Smooth muscle cell of the brain vasculature (primary cell): ENCODE measurements at places on chromosomes 6 and 20.

DNA sequence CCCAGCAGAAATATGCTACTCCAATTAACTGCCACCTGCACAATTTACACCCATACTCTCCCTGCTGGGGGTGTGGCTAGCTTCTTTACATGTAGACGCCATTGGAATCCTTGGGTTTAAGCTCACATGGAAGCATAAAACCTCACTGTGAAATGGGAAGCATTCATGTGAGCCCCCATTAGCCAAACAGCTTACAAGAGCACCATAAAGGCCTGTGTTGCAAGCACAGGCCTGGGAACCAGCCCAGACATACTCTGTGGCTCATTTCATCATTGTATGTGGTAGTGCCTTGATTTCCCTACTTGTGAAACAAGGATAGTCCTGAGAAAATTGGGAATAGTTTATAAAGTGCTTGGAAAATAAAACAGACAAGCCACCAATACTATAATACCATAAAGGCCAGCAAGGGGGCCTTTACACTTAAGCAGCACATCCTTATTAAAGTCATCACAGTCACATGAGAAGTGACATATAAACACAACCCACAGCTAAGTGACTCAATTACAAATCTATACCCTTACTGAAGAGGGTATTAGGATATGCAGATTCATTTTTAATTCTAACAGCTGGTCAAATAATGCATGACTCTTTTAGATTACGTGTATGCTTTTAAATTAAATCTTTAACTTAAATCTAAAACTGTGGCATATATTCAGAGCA is 6.8 kb downstream of the ADNP start:
- DNase-seq: no peak

DNA sequence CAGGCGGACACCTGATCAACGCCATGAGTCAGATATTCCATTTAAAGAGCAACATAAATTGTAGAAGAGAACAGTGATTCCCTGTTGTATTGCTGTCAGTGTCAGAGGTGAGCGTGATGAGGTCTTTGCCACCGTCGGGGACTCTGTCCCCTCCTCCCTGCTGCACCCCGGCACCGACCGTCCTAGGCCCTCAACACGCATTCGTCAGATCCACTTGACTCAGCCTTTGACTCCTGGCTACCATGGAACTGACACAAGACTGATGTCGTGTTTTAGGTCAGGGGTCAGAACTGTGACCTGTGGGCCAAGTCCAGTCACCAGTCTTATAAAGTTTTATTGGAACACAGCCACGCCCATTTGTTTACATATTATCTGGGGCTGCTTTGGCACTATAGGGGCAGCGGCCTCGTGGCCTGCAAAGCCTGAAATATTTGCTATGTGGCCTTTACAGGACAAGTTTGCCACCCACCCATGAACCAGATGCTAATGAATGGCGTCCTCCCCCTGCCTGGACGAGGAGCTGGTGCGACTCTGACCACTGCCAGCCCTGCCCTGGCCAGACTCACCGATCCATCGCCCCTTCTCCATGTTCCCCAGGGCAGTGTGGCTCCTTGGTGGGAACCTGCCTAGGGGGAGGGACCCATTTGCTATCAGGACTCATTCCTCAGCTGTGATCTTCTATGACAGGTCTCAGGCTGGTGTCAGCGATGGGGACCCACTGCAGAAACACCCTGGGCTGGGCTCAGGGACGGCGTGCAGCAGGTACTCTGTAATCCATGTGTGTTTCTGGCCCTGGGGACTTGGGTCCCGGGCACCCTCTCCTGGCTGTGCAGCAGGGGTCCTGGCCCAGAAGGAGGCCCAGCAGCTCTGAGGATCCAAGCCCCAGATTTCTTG is 37.5 kb upstream of the PHACTR3 start:
- DNase-seq: no peak

GRCh38 chr20:53937339-53937741 is 133.1 kb downstream of the BCAS1 start:
- DNase-seq: no peak

GRCh38 chr20:3701061-3701998 is 11.1 kb downstream of the SIGLEC1 start:
- no peak for DNase-seq

DNA sequence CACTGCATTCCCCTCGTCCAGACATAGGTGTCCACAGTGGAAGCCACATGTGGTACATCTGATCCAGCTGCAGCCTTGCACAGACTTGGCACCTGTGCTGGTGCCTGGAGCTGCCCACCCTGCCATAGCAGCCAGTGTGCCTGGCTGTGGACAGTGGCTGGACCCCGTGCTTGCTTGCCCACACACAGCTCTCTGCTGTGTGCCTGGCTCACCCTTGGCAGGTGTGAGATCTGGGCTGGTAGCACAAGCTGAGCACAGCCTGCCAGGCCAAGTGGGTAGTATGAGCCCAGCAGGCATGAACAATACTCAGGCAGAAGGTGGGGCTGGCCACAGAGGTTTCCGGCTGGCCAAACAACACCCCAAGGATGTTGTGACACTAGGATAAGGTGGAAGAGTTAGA is 614.4 kb downstream of the BCKDHB start:
- DNase-seq: no peak

DNA sequence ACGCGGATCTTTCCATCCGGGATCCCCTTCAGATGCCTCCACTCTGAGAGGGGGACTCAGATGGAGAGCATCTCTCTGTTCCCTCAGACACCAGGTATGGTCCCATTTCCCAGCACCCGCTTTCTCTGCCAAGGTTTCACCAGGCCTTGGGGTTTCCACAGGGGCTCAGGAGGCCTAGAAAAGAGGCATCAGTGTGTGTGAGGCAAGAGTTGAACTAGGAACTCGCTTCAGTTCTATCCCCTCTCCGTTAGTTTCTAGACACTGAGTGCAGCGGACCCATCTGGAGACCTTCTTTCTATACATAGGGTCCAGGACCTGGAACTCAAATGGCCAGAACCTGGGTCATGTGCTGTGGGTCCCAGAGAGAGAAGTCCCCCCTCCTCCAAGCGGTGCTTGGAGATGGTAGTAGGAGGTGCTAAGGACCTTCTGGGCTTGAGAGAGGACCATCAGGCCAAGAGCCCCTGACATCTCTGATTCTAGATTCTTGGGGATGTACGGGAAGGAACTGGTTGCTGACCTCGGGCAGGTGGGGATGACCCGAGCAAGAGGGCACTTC is 2.1 kb downstream of the SLC12A5 start:
- DNase-seq: no peak

DNA sequence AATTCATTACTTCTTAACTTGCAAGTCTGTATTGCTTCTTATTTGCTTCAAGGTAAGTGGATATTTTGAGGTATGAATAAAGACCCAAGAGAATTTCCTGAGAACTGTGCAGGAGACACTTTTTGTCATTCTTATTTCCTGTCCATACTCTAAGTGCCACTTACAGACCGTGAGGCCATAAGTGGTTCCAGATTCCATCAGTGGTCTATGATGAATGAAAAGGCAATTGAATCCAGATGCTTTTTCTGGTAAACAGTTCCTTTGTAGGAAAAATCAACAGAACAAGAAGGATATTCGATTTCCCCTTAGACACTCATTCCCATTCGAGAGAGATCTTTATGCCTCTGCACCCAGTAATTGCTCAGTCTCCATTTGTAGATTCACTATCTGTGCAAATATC is 58.3 kb upstream of the PDE10A start:
- no peak for DNase-seq

DNA sequence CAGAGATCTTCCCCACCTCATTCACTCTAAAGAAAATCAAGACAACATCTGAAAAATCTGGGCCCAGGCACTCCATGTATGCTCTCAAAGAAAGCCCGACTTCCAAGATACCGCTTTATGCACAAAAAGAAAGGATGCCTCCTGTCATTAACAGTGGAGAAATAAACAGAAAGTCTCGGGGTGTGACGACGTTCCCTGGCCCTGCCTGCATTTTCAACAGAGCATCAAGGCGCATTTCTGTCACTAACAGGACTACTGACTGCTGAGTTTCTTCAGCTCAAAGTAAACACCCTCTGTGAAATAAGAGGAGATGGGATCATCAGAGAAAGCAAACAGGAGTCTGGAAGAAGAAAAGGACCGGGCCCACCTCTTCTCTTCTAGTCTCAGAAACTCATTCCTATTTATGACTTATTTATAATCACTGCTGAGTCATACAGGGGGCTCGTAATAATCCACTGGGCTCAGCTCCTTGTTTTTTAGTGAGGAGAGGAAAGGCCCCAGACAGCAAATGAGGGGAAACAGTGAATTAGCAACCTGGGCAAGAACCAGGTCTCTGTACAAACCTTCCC is 99.7 kb downstream of the ZMYND8 start:
- no peak for DNase-seq

GRCh38 chr6:34067814-34068213 is 78.1 kb downstream of the GRM4 start:
- no peak for DNase-seq

GRCh38 chr6:153588330-153588729 is 450.7 kb upstream of the OPRM1 start:
- DNase-seq: no peak

DNA sequence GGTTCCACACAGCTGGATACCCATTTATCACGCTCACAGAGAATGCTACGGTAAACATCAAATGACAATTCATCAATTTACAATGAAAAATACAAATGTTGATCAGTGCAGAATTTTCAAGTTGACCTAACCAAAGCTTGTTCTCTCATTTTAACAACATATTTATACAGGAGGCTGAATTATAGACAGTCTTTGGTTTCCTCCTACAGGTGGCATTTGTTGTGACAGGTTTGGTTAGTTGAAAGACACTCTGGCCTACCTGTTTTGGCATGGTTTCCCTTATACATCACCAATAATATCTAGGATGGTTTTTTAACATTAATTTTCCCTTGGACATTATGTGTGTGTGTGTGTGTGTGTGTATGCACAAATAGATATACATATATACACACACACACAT is 642.5 kb upstream of the MMS22L start:
- DNase-seq: no peak

DNA sequence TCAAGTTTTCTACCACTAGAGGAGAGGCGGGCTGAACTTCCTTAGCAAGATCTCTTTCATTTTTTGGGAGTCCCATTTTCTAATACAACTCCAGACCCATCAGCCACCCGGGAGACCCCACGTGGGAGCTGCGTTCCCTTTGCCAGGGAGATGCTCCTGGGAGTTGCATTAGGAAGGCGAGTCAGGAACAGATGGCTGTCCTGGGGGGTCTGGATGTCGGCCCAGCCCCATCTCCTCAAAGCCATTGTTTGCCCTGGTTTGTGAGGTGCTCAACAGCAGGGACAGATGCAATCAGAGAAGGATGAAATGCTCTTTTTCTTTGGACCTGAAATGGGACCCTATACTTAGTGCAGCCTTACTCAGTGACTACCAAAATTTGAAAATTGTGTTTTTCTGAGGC is 39.4 kb downstream of the CARMIL1 start:
- DNase-seq: no peak
